Fibroblast of mammary gland (primary cell): ENCODE measurements at places on chromosomes 3 and 15.
A peak's percentile ranks its signal among the peaks of the same experiment; 100 is the strongest.

DNA sequence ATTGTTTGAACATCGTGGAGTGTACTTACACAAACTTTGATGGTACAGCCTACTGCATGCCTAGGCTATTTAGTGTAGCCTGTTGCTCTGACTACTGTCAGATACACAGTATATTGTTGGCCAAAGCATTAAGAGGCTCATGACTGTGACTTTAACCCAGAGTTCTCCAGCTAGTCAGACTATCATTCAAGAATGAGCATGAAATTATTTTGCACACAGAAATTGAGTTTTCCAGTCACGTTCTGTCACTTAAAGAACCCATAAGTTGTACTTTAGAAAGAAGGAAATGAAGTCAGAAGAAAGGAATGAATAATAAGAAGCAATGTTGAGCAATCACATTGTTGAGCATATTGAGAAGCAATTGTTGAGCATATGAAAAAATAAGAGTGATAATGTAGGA, 37.6 kb upstream of the SLC22A13 start:
- DNase-seq: peak; percentile 60

DNA sequence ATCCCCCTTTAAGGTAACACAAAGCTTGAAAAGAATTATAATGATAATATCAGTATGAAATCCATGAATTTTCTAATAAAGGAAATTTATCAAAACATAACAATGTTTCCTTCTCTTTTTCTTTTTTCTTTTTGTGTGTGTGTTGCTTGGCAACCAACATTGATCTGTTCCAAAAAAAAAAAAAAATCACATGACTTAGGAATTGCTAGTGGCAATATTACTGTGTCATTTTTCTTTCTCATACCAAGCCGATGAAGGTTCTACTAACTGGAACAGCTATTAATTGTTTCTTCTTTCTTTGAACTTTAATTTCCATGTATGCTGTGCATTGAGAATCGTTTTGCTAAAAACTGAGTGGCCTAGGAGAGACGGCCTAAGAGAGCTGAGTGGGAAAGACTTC, 317.7 kb upstream of the ONECUT1 start:
- DNase-seq: no peak

GRCh38 chr3:17801131-17801530, 58.7 kb upstream of the TBC1D5 start:
- no peak for DNase-seq

- no peak for DNase-seq
Measured at GRCh38 chr3:171765511-171765887, 44.8 kb downstream of the PLD1 start.

DNA sequence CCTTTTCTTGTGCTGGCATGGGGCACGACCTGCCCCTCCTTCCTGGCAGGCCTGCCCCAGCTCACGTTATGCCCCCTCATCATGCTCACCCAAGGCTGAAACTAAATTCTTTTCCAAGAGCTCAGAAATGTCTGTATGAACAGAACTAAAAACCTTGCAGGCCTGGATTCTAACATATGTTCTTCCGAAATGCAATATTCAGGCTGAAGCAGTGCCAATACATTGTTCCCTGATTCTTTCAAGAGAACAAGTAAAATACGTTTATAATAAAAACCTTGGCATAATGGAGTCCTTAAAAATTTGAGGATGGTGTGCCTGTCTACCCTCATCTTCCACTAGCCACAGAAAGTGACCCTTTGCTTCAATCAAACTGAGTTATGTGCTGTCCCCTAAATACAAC, 48.5 kb upstream of the ICE2 start:
- no peak for DNase-seq

- peak; percentile 60 for DNase-seq
Measured at GRCh38 chr15:34999906-35000305, 11.8 kb upstream of the ZNF770 start.

DNA sequence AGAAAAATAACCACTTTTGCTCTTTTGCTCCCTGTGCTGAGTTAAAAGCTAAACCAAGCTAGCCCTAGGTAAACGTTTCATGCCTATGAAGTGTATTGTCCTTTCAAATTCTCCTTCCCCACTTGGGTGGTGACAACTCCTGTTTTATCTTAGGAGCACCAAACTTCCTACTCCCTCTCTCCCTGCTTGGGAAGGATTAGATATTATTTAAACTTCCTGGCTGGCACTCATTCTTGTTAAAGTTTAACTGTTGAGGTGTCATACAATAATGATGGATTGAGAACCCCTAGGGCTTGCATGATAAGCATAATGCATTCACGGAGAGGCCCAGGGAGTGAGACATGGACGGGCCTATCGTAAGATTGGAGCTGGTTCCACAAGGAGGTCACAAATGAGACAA, 29.5 kb downstream of the B4GALT4 start:
- DNase-seq: no peak

DNA sequence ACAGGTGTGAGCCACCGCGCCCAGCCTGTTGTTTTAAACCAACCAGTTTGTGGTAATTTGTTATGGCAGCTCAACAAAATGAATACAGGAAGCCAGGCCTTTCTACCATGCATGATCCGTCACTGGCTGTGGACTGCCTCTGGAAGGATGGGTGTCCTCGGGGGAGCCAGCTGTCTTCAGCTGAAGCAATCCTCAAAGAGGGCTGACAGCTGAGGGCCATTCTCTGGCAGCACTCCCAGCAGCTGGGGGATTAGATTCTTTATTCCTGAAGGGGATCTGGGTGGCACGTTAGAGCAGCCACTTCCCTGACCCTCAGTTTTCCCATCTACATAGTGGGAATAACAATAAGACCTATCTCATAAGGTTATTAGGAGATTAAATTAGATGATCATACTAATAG, 24.4 kb downstream of the POLR2M start:
- DNase-seq: no peak

DNA sequence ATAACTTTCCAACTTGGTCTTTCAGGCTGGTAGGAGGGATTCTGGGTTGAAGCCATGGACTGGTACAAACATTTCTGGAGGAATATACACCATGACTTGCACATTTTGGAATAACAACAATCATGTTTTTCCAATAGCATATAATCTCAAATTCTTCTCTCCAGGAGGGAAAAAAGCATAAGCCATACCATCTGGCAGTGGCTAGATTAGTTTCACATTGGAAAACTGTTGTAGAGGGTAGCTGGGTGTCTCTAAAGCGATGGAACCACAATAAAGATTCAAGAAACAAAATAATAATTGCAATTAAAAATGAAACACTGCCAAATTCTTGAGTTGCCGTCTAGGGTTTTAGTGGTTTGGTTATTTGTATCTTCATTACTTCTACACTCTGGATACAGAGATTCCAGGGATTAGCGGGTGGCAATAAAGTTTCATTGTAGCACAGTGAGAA, 278.5 kb upstream of the RASGRP1 start:
- no peak for DNase-seq

DNA sequence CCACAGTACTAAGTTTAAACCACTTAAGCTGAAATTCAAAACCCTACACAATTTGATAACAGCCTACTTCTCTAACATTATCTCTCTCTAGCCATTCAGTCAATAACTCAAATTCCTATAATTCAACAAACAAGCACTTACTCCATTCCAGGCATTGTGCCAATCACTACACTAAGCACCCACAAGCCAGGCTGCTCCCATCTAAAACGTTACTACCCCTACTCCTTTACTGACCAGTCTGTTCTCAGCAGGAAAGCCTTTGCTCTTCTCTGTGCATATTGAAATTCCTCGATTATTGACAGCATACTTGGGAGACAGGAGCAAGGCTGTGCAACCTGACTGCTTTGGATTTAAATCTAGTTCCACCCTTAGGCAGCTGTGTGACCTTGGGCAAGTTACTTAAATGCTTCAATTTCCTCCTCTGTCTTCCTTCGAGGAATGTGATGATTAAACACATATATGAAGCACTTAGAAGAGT, 177.2 kb upstream of the THBS1 start:
- peak; percentile 68 for DNase-seq

- DNase-seq: no peak
Measured at GRCh38 chr3:144079634-144080033, 108.0 kb downstream of the DIPK2A start.

- peak; percentile 48 for DNase-seq
Measured at GRCh38 chr15:25439369-25439836, 579 bp upstream of the UBE3A start.

DNA sequence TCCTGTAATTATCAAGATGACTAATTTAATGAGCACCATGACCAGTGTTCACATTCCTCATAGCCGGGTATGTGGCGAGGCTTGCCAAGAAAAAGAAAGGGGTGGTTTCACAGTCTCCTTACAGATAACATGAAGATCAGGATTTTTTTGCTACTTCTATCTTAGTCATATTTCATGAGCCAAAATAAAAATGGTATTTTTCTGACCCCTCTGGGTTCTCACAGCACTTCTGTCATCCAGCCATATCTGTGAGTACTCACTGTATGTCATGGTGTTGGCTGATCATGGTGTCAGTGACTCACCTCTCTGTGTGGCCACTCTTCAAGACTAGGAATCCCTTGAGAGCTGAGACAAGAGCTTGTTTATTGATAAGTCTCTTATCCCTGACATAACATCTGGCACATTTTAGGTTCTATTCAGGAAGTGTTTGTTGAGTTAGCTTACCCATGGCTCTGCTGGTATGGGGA, 130.5 kb upstream of the LMCD1 start:
- DNase-seq: peak; percentile 87

DNA sequence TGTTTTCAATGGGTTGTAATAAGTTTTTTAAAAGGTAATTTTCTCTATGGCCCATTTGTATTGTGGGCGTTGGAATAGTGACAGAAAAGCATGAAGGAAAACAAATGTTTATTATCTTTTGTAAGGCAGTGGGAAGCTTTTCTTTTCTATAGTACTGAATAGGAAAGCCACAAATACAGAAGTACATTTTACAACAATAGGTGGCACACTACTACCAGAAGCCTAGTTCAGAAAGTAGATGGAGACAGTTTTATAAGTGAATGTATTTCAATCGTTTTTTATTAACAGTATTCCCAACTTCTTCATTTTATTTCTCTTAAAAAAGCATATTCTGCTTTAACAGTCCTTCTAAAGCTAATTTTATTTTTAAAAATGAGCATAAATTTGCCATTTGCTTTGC, 296.7 kb downstream of the PTPRG start:
- DNase-seq: peak; percentile 65

GRCh38 chr3:175893566-175893965, 1034.4 kb downstream of the NAALADL2 start:
- no peak for DNase-seq
